Glutamatergic neuron (in vitro differentiated cells): ENCODE measurements at places on chromosomes 13 and 19. TPM values are rescaled to one million over a fixed set of nuclear protein-coding genes. Genes with fewer than 3 reads are reported as not detected.

- DNase-seq: peak; percentile 57
Measured at GRCh38 chr19:12913011-12913561, 6.0 kb downstream of the SYCE2 start.

VSTM2B gene
- 16.6 TPM for total RNA-seq

DIRAS1 gene
- total RNA-seq: 47.1 TPM

DNA sequence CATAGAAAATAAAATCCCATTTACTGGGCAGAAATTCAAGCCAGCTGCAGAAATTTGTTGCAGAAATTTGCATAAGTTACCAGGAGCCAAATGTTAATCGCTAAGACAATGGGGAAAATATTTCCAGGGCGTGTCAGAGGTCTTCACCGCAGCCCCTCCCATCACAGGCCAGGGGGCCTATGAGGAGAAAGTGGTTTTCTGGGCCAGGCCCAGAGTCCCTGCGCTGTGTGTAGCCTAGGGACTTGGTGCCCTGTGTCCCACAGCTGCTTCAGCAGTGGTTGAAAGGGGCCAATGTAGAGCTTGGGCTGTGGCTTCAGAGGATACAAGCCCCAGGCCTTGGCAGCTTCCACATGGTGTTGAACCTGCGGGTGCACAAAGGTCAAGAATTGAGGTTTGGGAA lies 278.9 kb upstream of the PCDH9 start:
- no peak for DNase-seq

PVR gene
- 14.8 TPM for total RNA-seq

PSG3 gene
- total RNA-seq: not detected
